ENCODE measurements at places on chromosomes 5 and 9.

DNA sequence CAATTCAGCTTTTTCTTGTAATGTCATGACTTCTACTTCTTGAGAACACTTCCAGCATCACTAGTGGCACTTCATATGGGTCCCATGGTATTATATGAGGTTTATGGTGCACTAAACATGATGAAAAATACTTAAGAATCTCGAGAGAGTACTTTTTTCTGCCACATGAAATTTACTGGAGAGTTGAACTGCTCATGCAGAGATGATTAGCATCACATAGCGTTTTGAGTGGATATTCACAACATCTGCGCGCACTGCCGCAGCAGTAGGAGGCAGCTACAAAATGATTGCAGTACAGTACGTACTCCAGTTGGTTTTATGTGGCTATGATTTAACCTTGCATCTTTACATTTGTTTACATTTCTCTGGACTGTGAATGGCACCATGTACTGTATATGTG lies 14.7 kb downstream of the RAD1 start:
- DNase-seq: no peak

GRCh38 chr5:2276101-2276500 lies 393.4 kb upstream of the IRX4 start:
- no peak for DNase-seq

- DNase-seq: no peak
These were observed 166.3 kb downstream of the C9orf50 start for GRCh38 chr9:129454467-129455067.

GRCh38 chr9:126380447-126380846 lies 53.8 kb downstream of the MVB12B start:
- DNase-seq: no peak

DNA sequence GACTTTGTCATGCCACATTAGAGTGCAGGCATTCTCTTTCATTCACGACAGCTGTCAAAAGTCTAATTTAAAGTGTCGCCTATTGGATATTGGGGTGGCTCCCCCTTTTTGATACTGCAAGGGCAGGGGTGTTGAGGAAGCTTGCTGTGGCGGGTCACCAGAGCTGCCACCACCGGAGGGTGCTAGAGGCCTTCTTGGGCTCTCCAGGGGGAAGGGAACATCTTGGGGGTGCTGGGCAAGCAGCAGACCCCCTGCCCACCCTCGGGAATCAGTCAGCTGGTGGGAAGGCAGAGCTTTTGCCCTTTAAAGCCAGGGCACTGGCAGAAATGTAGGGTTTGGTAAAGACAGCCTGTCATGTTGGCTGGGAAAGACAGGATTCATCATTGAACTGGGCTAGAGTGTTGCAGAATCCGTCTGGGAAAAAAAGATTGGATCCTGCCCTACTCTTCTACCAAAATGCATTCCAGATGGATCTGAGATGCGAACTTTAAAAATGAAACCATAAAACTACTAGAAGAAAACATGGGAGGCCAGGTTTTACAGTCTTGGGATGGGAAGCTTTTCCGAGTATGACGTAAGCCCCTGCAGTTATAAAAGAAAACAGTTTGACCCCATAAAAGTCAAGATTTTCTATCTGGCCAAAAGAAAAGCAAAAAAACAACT lies 22.3 kb downstream of the COL5A1 start:
- no peak for DNase-seq

- DNase-seq: no peak
These were observed 294.9 kb downstream of the NR3C1 start for GRCh38 chr5:143108498-143109128.

DNA sequence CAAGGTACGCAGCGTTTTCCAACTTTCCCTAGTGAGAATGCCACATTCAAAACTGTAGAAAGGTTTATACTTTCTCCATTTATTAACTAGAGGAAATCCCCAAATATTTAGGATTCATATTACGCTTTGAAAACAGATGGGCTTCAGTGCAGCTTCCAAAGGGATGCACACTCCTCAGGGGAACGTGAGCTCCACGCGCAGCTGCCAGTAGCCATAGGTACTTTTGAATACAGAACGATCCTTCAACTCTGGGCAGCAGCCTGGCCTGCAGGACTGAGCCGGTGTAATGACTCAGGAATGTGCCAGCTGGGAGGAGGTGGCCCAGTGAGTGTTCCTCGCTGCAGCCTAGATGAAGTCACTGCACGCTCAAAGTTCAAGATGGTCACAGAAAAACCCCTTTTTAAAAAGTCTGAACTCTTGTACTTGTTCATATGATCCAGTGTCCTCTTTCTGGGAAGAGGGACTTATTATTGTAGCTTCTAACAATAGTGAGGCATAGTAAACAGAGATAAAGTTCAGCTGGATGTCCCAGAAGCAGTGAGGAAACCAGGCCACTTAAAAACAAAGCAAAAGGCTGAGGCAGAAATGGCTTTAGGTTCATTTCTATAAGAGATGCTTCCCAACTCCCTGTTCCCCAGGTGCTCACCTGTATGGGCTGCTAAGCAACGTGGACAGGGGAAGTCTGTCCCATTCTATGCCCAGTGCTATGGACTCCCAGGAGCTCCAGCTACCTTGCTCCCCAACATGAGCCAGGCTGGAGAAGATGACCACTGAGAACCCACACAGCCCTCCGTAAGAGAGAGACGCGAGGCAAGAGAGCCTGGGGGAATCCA lies 130.0 kb downstream of the LHFPL2 start:
- no peak for DNase-seq

- no peak for DNase-seq
These were observed 373.6 kb upstream of the GRIA1 start for GRCh38 chr5:153116916-153117315.

DNA sequence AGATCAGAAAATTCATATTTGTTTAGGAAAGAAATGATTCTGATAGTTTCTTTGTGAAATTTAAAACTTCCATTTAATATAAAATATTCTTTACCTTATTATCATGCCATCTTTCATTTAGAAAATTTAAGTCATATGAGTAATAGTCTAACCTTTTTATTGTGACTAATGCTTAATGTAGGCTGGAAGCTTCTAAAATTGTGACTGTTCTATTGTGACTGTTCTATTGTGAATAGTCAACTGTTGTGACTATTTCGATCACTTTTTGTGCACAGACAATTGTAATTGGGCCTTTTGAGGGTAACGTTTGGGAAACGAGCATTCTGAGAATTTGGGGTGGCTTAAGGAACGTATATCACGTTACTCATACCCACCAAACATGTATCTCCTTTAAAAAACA lies 100.0 kb downstream of the PARP8 start:
- no peak for DNase-seq

DNA sequence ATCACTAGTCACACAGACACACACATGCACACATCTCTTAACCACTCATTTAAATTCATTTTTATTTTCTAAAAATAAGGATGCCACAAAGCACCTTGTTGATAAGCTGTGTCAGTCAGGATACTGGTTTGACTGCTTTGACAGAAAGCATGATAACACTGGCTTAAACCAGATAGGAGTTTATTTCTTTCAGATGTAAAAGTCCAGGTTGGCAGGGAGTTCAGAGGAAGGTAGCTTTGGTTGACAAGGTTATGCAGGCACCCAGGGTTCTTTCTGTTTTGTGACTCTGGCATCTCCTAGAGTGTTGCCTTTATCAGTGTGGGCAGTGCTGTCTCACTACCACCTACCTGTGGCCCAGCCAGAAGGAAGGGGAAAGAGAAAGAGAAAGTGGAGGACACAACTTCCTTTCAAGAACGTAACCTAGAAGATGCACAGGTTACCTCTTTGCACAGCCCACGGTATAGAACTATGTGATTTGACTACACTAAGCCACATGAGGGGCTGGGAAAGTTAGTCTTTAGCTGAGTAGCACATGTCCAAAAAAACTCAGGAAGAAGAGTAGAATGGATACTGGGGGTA lies 334.7 kb downstream of the OSTF1 start:
- DNase-seq: no peak

- no peak for DNase-seq
These were observed 62.7 kb downstream of the NDFIP1 start for GRCh38 chr5:142171270-142171669.

- DNase-seq: no peak
These were observed 284.5 kb upstream of the RASA1 start for GRCh38 chr5:86983208-86983607.

DNA sequence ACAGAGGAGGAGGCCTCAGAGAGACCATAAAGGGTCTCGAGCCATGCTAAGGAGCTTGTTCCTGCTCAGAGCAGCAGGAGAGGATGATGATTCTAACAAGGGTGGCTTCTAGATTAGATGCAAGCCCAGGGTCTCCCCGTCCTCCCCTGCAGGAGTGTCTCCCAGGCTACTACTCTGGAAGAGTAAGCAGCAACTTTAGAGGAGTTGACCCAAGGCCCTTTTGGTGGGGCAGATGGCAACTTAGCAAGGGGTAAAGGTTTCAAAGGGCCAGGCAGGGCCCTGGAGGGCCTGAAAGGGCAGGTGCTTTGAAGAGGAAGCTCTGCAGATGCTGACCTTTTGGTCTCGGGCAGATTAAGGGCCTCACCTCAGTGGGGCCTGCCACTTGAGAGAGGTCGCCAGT lies 174.9 kb downstream of the GABBR2 start:
- no peak for DNase-seq

DNA sequence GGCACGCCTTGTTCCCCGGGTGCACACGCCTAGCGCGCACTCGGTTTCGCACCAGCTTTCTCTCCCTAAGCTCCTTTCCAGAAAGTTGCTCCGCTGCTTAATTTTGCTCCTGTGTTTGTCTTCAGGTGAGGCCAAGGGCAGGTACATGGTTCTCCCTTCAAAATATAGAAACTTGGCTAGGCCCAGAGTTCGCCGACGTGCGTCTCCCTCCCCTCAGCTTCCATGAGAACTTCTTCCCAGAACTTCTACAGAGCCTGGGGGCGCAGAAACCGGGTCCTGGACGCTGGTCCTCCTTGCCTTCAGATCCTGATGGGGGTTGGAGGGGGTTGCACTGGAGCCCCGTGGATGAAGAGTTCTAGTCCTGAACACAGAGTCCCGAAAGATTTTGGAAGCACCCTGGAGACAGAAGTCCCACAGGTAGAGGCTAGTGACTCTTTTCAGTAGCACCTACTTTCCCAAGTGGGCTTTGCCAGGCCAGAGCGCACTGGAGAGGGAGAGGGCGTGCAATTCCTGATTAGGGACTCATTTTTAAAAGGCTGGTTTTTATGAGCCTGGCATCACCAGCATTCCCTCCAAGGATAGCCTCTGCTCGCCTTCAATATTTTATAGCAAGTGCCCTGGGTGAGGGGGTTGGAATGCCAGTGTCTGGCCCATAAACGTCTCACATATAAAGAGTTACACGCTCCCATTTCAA lies 128.4 kb downstream of the TMEM174 start:
- no peak for DNase-seq

DNA sequence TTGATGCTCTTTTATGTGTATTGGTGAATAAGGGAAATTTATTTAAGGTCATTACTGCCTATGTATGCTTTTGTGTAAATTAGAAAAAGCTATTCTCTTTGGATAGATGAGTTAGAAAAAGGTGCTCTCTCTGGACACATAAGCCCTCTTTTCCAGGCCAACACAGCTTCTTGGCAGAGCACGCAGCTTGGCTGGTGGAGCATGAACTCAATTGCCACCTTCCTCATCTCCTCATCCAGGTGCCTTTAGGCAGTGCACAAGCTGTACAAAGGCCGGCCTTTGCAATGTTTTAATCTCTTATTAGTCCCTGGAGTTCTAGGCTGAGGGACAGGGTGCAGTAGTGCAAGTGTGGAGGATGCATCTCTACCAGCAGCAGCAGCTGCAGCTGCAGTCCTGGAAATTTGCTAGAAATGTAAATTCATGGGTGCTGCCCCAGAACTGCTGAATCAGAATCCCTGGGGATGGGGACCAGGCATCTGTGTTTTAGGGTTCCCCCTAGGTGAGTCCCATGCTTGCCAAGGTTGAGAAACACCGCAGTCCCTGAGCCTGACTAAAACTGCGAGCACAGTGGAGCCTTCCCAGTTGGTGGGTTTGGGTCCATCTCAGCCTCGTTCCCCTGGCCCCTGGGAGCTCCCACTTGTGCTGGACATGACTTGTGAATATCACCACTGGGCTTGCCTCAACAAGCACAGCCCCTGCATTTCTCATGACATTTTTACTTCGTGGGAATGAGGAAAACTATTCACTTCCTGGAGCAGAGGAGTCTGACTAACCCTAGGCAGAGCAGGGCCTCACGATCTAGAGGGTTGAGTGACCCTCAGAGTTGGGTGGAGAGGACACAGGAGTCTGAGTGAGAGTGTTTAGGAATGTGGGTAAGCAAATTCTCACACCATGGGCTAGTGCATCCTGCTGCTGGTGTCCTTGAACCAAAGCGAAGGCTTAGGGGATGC lies 272.3 kb downstream of the ZSWIM6 start:
- DNase-seq: no peak

- no peak for DNase-seq
These were observed 252.4 kb upstream of the IRX1 start for GRCh38 chr5:3343211-3343610.

- DNase-seq: no peak
These were observed 77.6 kb upstream of the FREM1 start for GRCh38 chr9:14987858-14988257.

All from CD4-positive, alpha-beta T cell treated with Interleukin-15 for 4 hours (primary cell).